ENCODE measurements at places on chromosomes 7 and 10.

DNA sequence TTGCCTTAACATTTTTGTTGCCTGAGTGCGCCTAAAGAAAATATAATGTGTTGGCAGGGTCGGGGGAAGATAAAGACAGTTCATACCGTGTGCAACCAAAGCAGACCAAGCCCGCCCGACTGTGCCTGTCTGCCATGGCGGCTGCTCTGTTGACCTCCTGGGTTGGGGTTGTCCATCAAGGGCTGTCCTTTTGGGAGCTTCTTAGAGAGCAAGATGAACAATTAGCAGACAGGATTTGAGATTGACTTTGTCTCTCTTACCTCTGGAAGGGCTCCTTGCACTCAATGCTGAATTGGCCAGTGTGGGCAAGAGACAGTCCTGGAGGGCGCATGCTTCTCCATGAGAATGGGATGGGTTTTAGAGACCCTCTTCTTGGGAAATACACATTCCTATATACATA, 319.6 kb downstream of the GLRX3 start:
- no peak for DNase-seq

GRCh38 chr7:37198906-37199485, 249.7 kb downstream of the ELMO1 start:
- no peak for DNase-seq

GRCh38 chr10:53079283-53079682, 306.7 kb upstream of the MBL2 start:
- no peak for DNase-seq

- no peak for DNase-seq
Observed at GRCh38 chr10:22133749-22134624, 83.8 kb downstream of the EBLN1 start.

- DNase-seq, result no peak
Observed at GRCh38 chr10:20108021-20108420, 291.8 kb downstream of the PLXDC2 start.

DNA sequence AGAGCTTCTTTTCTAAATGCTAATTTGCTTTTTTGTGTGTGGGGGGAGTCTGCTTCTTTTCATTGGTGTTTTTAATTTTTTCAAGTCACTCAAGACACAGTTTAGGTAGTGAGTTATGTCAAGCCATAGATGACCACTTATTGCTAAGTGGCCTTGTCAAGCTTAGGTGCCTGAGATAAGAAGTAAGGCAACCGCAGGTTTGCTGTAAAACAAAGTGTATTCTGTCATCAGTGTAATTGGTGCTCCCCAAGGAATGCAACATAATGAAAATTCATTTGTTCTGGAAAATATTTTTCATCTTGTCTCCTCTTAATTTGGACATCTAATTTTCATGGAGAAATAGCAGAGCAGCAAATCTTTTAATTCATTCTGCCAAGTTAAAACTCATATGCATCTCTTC, 249.6 kb downstream of the EXOC4 start:
- DNase-seq, result no peak

DNA sequence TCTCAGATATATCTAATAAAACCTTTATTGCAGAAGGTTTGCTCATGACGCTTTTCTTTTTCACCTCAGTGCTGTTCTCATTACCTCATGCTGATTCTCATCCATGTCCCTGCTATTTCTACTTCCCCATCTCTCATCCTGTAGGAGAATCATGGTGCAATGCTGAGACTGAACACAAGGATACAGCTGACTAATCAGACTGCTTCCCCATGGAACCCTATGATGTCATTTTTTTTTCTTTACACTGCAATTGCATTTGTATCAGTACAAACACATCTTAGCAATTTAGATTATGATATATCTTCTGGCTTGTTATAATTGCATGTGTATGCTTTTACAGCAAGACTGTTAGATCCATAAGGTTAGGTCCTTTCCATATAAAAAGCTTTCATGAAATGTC, 93.7 kb downstream of the SEMA3A start:
- DNase-seq, result no peak

DNA sequence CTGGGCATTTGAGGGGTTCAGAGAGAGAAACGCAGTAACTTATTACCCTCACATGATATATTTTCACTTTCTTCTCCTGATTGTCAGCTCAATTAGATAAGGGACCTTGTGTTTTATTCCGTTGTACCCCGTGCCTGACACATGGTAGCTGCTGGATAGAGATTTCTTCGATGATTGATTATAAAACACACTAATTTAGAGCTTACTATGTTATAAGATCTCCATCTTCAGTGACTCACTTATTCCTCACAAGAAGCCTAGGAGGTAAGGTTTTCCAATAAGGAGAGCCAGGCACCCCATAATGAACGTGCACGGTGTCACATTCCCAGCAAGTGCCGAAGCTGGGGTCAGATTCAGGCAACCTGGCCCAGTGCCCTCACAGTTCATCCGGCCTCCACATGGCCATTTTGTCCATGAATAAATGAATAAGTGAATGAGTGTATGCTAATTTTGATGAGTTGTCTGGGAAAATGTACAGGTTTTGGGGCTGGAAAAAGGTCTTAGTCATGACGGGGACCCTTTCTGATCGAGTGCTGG, 138.1 kb upstream of the CDCA7L start:
- DNase-seq, result no peak

- DNase-seq, result no peak
Observed at GRCh38 chr10:116554628-116555027, 8.9 kb downstream of the PNLIP start.

- DNase-seq, result no peak
Observed at GRCh38 chr7:50092579-50093491, at the start of gene ZPBP. TSS of gene ZPBP (minus strand) at chr7:50093246. CDS start at chr7:50093194, 52 bp downstream.

DNA sequence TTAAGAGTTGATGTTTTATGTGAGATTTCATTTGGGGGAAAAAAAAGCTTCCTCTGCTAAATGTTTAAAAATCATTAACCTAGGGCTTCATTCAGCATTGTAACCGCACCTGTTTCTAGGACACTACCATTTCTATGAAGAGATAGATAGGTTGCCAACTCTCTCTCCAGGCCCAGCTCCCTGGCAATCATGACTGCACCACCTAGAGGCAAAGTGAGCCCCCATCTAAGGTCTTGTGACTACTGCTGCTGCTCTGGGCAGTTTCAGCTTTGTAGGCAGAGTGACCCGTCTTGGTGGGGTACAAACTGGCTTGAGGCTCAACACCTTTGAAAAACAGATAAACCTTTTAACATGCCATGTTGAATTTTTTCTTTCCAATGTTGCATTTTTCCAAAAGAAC, 27.3 kb upstream of the MRC1 start:
- DNase-seq, result no peak

GRCh38 chr7:139687980-139688632, 89.7 kb downstream of the HIPK2 start:
- no peak for DNase-seq

DNA sequence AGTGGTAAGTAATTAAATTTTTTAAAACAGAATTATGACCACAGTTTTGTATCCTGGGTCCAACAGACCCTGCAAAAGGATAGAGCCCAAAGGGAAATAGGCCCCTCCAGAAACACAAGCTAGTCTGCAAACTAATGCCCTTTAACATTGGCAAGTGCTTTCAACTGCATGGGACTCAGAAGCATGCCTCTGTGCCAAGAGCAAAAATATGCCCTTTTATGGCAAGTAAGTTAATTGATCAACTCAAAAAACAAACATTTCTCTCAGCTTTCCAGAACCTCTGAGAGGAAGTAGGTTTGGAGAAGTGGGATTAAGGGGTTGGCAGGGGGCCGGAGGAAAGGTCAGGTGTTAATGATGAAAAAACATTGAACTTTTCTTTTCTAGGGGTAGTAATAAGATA, 186.6 kb upstream of the PRSS1 start:
- no peak for DNase-seq

- no peak for DNase-seq
Observed at GRCh38 chr7:130359276-130359857, 14.8 kb downstream of the CPA5 start.

- DNase-seq, result no peak
Observed at GRCh38 chr10:95394161-95394880, 103.5 kb upstream of the PDLIM1 start.

GRCh38 chr7:155647302-155647701, 2.8 kb downstream of the RBM33 start:
- DNase-seq, result no peak

GRCh38 chr7:51471210-51471980, 154.8 kb upstream of the COBL start:
- no peak for DNase-seq

DNA sequence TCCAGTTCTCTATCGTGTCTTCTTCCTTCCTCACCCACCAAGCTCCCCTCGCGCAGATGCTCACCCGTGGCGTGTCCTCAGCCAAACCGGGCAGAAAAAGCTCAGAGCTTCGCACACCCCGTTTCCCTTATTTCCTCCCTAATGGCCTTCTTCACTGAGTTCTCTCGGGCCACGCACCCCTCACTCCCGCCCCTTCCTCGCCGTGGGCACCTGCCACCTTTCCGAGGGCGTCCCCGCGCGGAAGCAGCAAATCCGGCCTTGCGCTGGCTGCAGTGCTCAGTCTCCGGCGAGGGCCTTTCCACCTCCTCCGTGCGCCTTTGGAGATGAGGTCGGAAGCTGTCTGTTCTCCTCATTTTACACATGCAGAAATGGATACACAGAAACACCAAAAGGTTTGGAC, 12.4 kb upstream of the CALML3 start:
- no peak for DNase-seq

DNA sequence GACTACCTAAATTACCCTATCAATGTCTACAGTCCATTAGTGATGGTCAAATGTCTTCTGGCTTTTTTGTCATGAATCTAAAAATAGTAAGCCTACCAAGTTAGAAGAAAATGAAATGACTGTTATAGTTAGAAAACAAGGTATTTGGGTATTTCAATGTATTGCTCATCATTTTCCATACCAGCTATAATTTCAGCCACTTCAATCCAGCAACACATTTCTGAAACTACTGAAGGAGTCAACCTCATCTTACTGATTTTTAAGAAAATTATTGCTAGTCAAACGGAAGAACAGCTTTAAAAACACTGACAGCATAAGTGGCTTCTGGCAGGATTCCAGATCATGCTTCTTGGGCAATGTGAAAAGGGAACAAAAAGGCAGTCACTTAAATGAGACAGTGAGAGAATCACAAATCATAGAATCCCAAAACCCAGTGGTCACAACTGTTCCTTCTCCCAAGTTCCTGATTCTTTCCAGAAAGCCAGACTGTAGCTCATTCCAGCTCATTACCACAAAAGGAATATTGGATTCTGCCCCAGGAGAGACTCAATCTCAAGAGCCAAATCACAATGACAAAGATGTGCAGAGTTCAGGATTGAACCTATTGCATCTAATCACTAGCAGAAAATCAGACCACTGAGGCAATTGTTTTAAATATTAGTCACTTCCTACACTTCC, 61.2 kb upstream of the LRRN3 start:
- no peak for DNase-seq

GRCh38 chr7:38232502-38233366, 40.7 kb downstream of the TARP start:
- DNase-seq, result no peak

DNA sequence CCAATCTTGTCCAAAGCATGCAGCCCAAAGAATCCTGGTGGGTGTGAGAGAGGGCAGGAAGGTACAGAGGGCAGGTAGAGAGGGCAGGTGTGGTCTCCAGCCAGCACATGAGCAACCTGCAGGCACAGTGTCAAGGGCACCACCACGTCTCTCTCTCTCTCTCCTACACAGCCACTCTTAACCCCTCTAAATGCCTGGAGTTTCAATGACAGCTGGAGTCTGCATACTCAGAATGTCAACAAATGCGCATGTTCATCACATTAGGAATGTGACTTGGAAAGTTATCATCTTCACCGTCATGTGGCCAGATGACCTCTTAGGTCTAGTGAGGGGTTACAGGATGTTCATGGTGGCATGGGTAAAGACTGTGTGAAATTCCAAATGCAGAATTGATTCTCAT, 456.8 kb downstream of the SORCS1 start:
- no peak for DNase-seq

DNA sequence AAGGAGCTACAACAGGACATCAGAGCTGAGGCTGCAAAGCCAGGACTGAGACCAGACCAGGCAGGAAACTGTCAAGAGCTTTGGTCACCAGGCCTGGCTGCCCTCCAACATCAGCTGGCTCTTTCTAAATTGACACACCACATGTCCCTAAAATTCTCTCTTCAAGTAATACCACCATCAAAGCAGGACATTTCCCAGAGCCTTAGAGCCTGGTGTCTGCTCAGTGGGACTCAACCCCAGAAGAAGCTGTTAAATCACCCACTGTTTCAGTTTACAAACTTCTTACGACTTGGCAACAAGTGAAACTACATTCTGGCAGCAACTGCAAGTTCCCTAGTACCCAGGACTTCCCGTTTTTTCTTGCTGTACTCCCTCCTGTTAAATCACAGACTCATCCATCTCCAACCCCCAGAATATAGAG, 3.8 kb upstream of the IL6 start:
- DNase-seq, result no peak

GRCh38 chr7:128791121-128791971, at the start of gene CCDC136:
TSS of gene CCDC136 (plus strand) at chr7:128791968. CDS start at chr7:128792412, 444 bp downstream.
- DNase-seq, result no peak

DNA sequence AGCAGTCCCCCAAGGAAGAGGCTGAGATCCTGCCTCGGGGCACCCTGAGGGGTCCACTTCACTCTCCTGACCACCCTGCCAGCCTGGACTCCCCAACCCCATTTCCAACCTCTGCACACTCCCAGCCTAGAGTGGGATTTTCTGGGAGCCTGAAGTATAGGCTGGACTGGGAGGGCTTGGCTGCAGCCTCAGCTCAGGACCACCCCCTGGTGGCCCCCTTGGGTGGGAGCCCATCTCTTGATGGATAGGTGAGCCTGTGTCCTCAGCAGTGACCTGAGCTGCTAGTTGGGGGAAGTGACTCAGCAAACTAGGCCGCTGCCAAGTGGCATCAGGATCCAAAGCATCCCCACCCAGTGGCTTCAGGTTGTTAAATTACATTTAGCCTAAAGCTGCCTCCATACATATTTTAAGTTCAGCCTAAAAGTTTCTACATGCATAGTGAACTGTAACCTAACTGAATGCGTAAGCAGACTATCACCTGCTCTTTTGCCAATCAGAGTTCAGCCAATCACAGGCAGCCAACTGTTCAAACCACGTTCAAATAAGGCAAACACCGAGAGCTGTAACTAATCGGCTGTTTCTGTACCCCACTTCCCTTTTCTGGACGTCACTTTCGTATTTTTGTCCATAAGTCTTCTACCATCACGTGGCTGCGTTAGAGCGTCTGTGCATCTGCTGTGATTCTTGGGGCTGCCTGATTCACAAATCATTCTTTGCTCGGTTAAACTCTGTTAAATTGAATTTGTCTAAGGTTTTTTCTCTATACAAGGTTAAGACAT, 144.0 kb downstream of the PLPP4 start:
- DNase-seq, result no peak

DNA sequence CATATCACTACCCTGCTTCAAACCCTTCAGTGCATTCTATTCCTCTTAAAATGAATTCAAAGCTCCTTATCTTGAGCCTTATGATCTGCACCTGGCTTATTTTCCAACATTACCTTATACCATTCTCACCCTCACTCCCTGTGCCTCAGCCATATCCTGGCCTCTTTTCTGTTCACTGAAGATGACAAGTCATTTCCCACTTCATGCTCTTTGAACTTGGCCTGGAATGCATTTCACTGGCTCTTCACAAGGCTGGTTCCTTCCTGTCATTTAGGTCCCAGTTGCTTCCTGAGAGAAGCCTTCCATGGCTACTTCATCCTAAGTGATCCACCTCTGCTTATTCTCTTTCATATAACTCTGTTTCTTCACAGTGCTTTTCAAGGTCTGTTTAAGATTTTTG, 3.2 kb upstream of the LIPF start:
- no peak for DNase-seq

GRCh38 chr10:50809596-50809995, 69.9 kb downstream of the ASAH2B start:
- no peak for DNase-seq

- no peak for DNase-seq
Observed at GRCh38 chr10:47311193-47311931, 10.9 kb upstream of the GDF2 start.
